ENCODE measurements at places on chromosomes 12 and 14.
A peak's percentile ranks its signal among the peaks of the same experiment; 100 is the strongest.

- no peak for ATAC-seq
Measured at GRCh38 chr12:28998662-28999120, 150.4 kb upstream of the FAR2 start.

DNA sequence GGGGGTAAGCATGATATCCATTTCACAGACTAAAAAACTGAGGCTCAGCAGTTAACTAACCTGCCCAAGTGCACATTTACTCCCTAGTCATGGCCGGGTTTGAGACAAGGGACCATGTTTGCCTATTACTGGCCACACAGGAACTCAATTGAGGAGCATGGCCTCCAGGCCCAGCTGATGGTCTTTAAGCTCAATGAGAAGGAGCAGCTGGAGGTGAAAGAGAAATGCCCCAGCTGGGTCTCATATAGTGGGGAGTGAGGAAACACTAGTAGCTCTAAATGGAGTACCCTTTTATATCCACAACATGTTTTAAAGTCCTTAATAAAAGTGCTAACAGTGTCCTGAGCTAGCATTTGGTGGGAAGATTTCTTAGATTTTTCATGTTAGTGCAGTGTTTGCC, 1.6 kb downstream of the TDP1 start:
- ATAC-seq = no peak

DNA sequence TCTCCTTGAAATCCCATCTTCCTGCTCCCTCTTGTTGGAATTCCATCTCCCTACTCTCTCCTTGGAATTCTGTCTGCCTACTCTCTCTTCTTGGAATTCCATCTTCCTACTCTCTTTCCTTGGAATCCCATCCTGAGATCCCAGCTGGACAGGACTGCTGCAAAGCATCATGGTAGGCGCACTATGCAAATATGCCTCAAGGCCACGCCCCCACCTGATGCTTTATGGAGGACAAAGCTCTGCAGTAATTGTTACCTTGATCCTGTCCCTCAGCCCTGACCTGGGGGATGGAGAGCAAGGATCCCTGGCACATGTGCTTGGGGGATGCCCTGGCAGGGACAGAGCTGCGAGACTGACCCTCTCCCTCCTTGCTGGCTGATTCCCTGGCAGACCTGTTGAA, 185.6 kb downstream of the TBX5 start:
- no peak for ATAC-seq

GRCh38 chr12:95573951-95574576, 22.8 kb upstream of the USP44 start:
- no peak for ATAC-seq

DNA sequence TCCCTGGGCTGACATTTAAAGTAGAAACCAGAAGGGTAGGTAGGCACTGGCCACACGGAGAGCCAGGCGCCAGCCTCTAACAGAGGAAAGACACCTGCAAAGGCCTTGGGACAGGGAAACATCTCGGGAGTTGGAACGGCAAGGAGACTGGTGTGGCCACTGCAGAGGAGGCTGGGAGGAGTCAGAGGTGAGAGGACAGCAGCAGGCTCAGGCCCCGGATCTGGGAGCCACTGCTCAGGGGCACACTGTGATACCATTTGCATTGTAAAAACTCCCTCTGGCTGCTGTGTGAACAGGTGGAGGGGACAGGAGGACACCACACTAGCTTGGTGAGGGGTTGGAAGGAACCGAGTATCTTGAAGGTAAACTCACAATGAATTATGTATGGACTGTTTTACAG, 2.7 kb downstream of the ANHX start:
- no peak for ATAC-seq

GRCh38 chr12:12977231-12977630, 22.8 kb downstream of the HEBP1 start:
- no peak for ATAC-seq

DNA sequence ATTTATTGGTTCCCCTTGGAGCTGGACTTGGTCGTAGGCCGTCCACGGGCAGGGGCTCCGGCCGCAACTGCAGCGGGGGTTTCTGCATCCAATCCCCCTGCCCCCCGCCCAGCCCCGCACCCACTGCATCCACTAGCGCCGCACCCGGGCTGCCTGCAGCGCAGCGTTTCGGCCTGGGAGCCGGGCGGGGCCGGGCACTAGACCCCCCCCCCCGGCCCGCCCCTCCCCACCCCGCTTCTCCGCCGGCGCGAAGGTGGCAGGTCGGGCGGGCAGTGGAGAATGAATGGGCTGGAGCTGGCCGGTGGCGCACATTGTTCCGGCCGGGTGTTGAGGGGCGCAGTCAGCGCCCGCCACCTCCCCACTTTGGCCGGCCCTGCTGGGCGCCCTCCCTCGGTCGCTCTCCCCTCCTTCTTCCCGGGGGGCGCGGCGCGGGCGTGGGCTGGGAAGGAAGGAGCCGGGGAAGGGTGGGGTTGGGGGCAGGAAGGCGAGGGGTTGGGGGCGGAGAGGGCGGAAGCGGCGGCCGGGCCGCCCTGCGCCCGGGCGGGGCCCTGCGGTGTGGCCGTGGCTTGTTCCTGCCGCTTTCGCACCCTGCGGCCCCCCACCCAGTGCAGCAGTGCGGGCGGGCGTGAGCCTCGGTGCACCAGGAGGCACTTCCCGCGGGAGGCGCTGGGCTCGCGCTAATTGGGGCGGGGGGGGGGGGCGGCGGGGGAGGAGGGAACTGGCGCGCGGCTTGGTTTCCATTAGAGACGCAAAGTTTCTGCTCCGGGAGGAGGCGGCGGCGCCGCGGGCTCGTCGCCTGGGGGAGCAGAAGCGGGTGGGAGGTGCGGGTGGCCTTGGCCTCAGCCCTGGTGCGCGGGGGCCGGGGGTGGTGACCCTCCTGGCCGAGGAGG, 841 bp downstream of the CALM1 start:
- ATAC-seq = peak; percentile 40

DNA sequence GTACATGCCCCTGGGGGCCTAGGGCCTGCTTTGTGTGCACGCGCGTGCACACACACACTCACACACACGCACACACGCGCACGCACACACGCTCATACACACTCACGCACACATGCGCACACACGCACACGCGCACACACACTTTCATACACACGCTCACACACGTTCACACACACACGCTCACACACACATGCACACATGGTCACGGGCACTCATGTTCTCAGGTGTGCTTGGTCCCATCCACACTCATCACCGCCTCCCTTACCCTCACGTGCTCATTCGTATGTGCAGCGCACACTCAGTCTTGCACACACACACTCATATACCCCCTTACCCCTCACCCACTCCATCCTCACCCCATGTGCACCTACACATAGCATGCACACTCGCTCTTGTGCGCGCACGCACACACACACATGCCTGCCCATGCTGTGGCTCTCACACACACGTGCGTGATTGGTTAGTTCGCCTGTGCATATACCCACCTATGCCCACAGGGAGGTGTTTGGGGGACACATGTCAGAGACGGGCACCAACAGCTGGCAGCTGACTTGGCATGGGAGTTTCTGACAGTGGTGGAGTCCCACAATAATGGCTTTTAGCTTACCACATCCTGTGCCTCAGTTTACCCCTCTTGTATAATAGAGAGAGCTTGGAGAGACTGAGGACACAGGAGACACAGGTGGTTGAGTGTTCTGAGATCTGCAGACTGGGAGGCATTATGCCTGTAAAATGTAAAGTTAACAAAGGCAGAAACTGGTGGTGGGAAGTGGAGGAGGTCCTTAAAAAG, 28.7 kb downstream of the TSPAN9 start:
- ATAC-seq = no peak
